ENCODE measurements at places on chromosomes 7 and 10.

GRCh38 chr10:5575482-5576153, 50.9 kb downstream of the CALML3 start:
- DNase-seq, result no peak

DNA sequence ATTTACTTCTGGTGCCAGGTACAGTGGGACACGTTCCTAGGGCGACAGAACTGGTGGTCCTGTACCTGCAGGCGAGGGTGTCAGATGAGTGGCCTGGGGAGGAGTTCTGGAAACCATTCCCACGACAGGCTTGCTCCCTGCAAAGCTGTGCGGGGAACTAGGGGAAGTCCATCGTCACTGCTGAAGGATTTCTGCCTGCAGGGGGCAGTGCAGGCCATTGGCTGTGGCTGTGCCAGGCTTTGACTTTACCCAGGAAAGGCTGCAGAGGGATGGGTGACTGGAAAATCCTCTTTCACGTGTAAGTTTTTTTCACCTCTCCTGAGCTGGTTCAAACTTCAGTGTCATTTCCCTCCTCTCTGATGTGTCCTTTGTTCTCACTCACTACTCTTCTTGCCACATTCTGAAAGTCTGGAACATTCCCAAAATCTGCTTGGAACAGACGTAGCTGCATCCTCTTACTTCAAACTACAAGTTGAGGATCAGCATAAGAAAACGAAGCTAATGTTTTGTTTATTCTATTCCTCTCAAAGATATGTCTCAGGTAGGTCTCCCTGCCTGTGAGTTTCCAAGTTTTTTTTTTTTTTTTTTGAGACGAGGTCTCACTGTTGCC, 126.5 kb downstream of the SH2D4B start:
- peak; percentile 61 for DNase-seq

GRCh38 chr10:129962872-129963640, 1.0 kb downstream of the EBF3 start:
- DNase-seq, result peak; percentile 27

GRCh38 chr10:60101821-60102220, 195.5 kb upstream of the CCDC6 start:
- DNase-seq, result peak; percentile 39

GRCh38 chr10:130337305-130337640, 201.1 kb downstream of the GLRX3 start:
- peak; percentile 27 for DNase-seq

DNA sequence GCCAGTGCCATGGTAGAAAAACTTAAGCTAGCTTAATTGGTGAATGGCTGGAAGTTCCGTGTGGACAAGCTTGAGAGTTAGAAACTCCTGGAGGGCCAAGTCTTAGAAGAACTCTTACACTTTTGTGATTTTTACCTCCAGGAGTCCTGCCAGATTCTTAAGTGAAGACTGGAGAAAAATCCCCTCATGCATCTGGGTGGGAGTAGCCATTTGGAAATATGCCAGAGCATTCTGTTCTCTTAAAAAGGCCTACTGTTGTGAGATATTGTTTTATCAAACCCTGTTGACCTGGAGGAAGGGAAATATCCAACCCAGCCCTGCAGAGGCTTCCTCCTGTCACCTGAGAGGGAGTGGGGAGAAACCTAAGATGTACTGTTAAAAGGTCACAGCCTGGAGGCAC, 17.6 kb upstream of the MCM10 start:
- DNase-seq, result no peak

DNA sequence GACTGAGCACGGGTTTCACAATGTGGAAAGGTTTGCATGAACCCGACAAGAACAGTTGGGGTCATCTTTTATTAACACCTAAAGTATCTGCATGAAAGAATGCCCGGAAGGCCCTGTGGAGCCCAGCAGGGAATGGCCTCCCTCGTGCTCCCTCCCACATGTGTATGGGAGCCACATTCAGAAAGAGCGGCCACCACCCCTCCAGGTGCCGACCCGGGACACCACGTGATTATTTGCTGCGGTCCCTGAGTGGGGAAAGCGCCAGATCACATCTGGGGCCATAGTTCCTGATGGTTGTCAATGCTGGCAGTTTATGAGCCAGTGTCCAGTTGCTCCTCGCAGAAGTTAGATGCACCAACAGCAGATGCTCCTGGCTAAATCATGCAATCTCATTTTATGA, 571.4 kb downstream of the TCERG1L start:
- DNase-seq, result no peak

GRCh38 chr10:118737603-118738302, 17.0 kb downstream of the CACUL1 start:
- DNase-seq, result no peak

DNA sequence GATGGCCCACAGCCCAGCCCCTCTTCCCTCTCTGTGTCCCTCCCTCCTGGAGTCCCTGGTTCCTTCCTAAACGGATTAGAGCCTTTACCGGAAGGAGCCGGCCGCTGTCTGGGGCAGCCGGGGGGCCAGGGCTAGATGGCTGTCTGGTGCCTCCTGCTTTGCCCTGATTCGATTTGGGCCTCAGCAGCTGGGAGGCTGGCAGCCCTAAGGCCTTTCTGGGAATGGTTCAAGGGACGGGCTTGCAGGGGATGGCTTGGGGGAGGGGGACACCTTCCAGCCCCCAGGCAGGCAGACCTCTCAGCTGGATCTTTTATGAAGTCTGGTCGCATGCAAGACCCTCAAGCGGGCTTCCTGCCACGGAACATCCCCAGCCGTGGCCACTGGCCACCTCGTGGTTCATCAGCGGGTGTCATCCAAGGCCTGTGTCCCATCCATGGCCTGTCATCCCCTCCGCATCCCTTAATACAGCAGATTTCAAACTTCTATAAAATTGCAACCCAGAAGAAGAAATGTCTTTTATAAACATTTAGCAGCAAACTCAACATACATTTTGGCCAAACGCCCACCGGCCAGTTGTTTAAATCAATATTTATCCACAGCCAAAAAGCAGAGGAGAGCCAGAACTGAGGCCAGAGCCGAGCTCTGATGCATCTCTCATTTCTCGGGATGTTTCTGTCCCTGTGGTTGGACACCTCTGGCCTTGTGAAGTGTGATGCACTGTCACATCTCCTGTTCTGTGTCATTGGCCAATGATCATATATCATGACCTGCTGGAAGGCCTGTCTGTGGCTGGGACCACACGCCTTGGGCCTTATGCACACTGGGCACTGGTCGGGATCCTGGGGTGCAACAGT, 52.0 kb downstream of the GTF2IRD1 start:
- DNase-seq, result no peak

- no peak for DNase-seq
These were observed 57.3 kb downstream of the ZNF438 start for GRCh38 chr10:30974355-30974754.

- DNase-seq, result no peak
These were observed 53.0 kb upstream of the C1GALT1 start for GRCh38 chr7:7129381-7129780.

DNA sequence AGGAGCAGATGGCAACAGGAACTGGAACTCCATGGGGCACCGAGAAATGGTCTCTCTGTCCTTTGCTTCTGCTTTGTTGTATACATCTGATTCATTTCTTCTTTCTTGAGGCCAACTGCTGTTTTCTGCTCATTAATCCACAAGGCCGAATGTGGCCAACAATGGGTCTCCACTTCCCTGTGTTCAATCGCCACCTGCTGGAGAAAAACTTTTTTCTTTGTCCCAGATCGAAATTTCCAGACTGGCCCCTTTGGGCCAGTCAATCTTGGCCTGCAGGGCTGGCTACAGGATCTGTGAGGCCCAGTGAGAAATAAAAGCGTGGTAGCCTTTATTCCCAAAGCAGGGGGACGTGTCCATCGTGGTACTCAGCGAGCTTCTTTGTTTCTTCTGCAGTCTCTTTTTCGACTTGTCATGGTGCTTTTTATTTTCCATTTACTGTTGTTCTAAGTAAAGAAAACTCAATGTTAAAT, 58.8 kb downstream of the PARP12 start:
- DNase-seq, result peak; percentile 31

DNA sequence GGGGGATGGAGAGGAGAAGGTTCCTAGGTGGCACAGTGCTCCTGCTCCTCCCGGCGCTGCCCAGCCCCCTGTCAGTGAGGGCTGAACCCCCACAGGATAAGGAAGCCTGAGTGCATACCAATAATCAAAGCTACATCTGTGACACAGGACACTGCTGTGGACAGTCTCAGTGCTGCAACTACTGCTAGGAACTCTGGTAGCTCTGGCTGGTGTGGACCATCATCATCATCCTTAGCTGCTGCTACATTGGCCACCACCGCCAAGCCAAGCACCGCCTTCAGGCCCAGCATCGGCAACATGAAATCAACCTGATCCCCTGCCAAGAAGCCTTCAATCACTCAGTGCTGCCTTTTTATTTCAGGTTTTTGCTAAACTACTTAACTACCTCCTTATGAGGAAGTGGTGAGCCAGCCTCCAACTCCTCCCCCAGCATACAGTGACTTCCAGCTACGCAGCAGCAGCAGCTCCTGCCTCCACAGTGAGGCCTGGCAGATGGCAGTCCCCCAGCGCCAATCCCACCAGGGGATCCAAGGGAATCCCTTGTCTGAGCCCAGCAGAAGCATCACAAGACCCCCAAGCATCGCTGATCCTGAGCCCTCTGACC, 32.1 kb upstream of the SLC26A4 start:
- DNase-seq, result no peak

GRCh38 chr10:558891-559766, 130.3 kb downstream of the DIP2C start:
- DNase-seq, result no peak

GRCh38 chr10:52484206-52485065, 170.4 kb downstream of the DKK1 start:
- no peak for DNase-seq

DNA sequence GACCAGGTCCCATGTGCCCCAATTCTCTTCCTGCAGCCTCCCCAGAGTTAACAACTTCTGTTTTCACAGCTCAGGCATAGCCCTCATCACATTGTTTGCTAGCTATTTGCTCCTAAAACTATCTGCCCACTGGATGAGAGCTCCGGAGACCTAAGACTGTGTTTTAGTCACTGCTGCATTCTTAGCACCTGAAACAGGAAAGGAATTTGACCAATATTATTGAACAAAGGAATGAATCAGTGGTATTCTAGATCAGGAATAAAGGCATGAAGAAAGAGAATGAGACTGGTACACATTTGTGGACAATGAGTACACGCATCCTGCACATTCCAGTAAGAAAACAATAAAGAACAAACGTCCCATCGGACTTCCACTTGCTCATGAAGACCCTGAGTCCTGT, 54.8 kb downstream of the PPP1R17 start:
- no peak for DNase-seq

DNA sequence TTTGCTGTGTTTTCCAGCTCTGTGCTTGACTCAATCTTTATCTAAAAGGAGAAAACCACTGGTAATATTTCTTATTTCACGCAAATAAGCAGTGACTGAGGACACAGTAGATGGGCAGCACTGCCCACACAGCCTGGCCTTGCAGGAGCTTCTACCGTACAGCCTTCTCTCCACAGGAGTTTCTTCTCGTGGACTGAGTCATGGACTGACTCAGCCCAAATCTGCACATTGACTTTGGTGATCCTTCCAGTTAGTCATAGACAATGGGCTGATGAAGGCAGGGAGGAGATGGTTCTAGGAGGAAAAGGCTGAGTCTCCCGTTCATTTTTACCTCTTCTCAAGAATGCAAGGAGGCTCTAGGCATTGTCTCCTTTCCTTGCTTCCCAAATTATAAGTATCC, 200.7 kb downstream of the RAPGEF5 start:
- DNase-seq, result no peak

DNA sequence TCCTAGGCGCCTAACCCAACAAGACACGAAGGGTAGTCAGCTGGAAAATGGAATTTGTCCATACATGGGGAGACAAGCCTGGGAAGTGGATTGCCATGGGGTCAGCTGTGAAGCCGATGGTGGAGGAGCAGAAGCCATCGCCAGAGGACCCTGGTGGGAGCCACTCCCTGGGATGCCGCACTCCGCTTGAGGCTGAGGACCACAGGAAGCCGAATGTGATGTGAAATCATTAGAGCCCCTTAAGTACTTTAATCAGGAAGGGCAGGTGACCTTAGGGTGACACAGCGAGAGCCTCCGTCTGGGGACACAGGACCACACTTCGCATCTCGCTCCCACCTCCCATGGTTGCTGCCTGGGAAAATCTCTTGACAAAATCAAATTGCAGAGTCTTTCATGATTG, 614.6 kb upstream of the MGMT start:
- DNase-seq, result no peak

GRCh38 chr7:7967886-7968543, 581 bp upstream of the GLCCI1 start:
- no peak for DNase-seq

- no peak for DNase-seq
These were observed 715.4 kb upstream of the NRP1 start for GRCh38 chr10:34049887-34050286.

DNA sequence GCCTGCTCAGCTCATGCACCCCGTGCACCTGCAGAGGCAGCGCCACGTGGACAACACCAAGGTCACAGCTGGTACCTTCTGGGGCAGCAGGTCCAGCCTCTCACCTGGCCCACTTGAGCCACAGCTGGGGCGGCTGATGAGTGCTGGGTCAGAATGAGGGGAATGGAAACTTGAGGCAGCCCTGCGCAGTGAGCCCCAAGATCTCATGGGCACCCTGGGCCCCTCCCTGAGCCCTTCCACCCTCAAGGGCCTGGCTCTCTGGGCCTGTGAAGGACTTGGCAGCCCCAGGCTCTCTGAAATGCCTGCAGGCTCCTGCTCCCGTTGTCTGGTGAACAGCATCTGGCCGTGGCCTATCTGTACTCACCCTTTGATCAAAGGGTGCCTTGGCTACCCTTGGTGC, 112.7 kb downstream of the TCERG1L start:
- no peak for DNase-seq

DNA sequence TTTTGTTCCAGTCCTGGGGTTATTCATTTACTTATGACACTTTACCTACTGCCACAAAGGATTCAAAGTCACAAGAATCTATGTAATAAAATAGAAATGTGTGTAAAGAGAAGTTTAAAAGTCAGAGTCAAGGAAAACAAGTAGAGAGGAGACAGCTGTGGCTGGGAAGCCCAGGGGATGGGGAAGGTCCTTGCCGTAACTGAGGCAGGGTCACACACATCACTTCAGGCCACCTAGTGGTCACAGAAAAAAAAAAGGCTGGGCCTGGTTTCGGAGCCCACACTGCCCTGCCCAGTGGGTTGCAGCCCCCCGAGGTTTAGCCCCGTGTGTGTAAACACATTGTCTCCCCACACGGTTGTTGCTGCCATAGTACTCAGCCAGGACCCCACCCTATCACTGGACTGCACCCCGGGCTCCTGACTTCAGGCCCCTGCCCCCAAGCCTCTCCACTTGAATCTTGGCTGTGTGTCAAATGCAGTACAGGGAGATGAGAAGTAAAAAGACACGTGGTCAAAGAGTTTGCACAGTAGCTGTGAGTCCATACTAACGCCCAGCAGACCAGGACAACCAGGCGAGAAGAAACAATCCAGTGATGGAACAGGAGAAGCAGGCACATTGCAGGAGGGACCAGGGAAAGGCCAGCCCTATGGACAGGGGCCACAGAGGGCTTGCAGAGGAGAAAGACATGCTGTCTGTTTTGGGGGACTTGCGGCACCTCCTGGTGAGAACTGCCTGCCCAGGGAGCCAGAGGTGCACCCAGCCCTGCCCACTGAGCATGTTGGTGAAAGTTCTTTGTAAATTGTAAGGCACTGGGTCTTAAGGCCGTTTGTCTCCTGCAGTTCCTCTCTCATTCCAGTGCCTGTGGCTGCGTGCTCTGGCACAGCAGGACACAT, 91.4 kb upstream of the MACROH2A2 start:
- no peak for DNase-seq

All from cerebellar cortex (tissue), 1 donor.